NK-92 treated with Interleukin-12 subunit alpha and Interleukin-12 subunit beta, amount 100 ng/mL, for 24 hours (cell line): ENCODE measurements at places on chromosomes 12 and 14.

DNA sequence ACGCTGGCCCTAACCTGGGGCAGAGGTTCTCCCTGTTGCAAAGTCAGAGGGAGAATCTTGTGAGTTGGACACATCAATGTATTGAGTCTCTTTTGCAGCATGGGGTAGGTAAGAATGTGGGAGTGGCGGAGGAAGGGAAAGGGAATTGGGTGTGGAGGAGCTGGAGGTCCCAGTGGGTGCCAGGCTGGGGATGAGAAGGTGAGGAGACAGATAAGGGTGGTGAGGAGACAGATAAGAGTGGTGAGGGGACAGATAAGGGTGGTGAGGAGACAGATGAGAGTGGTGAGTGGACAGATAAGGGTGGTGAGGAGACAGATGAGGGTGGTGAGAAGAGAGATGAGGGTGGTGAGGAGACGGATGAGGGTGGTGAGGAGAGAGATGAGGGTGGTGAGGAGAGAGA lies 72.9 kb upstream of the SFSWAP start:
- no peak for DNase-seq

DNA sequence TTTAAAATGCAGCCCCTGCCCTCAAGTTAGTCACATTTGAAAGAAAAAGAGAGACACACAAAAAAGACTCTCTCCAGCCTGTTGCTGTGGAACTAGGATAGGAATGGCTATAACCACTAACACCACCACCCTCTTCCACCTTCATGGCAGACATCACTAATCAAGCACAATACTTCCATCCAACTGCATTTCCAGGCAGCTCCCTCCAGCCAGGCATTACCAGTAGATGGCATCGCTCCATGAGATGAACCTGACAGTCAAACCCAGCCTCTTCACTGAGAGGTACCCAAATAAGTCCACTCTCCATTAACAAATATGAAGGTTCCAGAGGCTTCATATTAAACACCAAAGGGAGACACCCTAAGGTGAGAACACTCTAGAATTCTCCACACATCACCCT lies 24.4 kb downstream of the SLC8B1 start:
- no peak for DNase-seq

DNA sequence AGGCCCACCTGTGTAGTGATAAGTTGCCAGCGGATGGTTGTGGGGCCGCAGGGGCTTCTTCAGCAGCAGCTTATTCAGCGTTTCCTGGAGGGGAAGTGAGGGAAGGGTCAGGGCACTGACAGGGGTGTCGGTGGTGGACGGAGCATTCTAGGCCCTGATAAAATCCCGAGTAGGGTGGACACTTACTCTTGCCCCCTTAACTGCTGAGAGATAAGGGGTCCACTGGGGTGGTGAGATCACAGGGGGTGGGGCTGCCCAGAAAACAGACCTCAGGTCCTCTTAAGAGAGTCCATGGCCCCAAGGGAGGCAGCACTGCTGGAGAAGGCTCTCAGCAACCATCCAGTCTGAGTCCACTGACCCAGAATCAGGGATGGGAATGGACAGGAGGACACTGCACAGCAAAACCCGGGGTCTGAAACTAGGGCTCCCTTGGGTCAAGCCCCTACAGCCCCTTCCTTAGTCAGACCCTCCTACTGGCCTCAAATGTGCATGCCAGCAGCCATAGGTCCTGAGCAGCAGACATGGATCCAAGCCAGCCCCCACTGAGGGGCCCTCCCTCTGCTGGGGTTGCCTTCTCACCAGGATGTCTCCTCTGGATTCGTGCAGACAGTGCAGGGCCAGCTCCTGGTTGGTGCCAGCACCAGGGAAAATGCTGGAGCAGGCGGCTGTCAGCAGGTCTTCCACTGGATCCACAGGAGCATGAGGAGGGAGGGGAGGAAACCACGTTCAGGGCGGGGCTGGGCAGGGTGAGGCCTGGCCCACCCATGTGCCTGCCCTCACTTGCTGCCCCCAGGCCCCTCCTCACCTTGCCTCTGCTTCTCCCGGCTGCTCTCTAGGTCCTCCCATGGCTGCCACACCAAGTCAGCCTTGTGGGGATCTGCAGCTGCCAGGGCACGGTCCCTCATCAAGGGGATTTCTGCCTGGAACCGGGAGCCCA lies 12.1 kb upstream of the PNMA1 start:
- DNase-seq = no peak

- DNase-seq = no peak
These were observed 157.7 kb upstream of the TBX3 start for GRCh38 chr12:114841557-114842251.

DNA sequence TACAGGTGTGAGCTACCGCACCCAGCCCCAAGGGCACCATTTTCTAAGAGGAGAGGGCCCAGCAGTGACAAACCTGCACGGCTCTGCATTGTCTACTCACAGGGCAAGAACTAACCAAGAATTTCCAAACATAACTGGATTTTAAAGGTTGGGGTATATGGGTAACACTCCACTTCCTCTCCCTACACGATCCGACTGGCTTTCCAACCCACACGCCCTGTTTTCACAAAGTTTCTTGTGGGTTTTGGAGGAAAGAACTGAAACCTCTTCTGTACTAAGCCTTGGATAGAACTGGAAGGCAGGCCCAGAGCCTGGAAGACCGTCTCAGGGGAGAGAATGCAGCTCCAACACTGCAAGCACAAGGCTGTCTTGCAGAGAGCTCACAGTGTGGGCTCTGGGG lies 24.9 kb downstream of the SNRNP35 start:
- no peak for DNase-seq

DNA sequence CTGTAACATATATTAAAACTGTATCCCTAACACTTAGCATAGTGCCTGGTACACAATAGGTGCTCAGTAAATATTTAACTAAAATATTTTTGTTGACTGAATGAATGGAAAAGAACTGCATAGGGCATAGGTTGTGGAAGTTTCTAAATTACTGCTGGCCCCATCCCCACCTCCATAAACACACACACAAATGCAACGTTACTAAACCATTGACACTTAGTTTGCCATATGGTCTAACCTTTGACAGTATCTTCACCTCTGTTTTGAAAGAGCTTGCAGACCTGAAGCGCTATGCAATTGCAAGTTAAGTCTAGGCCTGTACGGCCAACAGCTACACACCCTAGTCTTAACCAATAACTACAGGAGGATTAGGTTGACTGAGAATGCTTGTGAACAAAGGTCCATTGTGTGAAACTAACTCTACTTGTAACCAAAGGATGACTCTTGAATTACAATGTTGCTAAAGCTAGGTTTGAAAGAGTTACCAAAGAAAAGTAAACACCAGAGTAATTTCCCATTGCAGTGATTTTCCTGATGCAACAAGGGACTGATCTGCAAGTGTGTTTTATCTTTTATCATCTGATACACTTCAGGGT lies 924 bp upstream of the MANSC1 start:
- DNase-seq = no peak

GRCh38 chr14:20617138-20618003 lies 24.1 kb downstream of the OR6S1 start:
- no peak for DNase-seq

DNA sequence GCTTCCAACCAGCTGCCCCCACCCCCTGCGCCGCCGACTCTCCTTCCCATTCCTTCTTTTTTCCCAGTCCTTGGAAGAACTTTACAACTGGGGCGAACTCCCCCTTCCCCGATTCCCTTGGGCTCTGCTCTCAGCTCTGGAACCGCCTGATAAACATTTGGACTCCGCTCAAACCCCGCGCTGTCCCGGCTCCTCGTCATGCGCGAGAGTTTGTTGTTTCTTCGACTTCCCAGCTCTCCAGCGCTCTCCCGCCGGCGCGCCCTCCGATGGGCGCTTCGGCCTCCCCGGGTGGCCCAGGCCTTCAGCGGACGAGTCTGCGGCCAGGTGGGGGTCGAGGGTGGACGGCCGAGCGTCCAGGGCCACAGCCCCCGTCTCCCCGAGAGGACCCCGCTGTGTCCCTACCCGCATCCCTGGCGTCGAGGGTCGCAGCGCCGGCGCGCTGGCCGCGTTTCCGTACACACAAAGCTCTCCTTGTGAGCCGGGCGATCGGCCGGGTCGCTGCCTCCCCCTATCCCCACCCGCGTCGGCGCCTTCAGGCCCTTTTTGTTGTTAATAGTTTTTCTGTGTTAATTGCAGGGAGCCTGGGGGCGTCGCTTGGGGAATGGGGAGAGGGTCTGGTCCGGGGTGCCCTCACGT lies 847 bp downstream of the MMP14 start:
- no peak for DNase-seq

GRCh38 chr14:68622856-68623255 lies 170.0 kb downstream of the ZFP36L1 start:
- DNase-seq = no peak

- DNase-seq = no peak
These were observed 123.5 kb upstream of the KITLG start for GRCh38 chr12:88703790-88704189.

DNA sequence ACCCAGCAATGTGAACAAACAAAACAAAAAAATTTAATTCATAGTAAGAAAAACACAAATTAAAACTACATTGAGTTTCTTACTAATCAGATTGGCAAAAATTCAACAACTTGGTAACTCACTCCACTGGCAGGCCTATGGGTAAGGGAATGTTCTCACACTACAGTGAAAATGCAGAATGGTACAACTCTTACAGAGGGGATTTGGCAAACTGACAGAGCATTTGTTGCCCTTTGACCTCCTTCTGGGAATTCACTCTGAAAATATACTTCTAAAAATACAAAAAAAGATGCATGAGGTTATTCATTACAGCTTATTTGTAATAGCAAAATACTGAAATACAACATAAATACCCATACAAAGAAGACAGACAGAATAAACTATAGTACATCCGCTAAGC lies 32.8 kb downstream of the ABCD2 start:
- DNase-seq = no peak

DNA sequence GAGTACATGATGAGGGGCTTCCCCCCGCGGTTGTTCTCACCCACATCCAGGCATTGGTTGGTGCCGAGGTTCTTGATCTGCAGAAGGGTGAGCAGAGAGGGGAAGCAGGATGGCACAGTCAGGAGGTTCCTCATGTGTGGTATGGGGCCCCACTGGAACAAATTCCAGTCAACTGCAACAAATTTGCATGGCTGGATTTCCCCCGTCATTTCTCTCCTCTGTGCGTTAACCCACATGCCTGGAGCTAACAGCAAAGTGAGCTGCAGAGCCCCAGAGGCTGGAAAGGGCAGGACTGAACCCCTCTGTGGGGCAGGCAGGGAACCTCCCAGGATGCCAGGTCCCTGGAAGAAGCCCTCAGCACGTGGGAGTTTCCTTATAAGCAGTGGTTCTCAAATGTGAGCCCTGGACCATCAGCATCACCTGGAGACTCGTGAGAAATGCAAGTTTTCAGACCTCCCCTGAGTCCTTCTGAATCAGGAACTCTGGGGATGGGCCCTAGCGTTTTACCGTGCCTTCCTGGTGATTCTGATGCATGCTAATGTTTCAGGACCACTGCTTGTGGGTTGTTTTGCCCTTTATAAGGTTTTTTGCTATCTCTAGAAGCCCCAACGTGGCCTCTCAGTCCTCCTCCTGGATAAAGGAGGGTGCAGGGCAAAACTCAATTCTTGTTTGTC lies 11.0 kb upstream of the CELA1 start:
- DNase-seq = no peak
